ENCODE measurements at places on chromosomes 2 and 18. TPM values are rescaled to one million over a fixed set of nuclear protein-coding genes. Genes with fewer than 3 reads are reported as not detected.

DNA sequence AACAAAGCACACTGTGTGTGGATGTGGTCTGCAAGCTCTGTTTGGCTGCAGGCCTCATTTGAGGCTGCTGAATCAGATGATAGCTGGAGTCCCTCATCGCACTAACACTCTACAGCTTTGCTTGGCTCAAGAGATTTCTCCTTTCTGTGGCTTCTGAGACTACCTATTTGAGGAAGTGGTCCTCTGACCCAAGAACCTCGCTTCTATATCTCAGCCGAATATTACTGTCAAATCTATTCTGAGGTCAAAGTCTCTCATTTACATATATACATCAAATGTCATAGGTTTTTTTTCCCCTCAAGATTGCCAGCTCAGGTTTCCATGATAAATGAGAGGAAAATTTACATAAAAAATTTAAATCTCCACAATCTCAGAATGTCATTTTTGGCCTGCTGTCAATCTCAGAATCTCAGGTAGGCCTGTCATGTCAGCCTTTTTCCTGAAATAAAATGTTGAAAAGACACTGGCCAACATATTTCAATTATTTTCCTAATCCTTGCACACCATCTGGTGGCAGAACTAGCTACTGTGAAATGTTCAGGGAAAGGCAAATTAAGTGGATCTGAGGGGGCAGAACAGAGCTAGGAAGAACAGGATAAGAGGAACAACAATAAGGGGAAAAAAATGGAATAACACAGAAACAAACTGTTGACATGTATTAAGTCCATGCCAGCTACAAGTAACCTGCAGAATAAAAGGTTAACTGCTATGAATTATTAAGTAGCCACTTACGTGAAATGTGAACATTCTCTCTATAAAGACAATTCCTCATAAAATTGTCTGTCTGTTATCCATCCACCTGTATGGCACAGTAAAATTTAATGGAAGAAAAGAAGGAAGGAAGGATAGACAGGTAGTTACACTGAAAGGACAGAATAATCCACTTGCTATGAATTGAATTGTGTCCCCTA, 39.3 kb downstream of the AP1S3 start:
- peak; percentile 71 for DNase-seq

DNA sequence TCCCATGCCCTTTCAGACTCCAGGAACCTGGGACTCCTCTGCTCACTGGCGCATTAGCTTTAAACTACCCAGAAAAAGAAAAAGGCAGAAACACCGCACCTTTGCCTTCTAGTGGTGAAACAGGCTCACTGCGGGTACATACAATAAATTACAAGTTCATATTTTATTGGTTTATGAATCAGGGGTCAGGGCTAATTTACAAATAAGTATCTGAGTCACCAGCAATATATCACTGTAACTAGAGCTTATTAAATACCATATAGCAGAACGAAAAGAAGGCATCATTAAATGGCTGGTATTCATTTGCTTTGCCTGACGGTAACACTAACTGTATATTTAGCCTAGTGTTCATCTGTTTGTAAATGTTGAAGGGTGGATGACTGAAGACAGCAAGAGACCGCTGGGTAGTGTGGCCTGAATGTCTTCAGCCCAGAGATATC, 26.9 kb upstream of the DTNB start:
- peak; percentile 45 for DNase-seq

DNA sequence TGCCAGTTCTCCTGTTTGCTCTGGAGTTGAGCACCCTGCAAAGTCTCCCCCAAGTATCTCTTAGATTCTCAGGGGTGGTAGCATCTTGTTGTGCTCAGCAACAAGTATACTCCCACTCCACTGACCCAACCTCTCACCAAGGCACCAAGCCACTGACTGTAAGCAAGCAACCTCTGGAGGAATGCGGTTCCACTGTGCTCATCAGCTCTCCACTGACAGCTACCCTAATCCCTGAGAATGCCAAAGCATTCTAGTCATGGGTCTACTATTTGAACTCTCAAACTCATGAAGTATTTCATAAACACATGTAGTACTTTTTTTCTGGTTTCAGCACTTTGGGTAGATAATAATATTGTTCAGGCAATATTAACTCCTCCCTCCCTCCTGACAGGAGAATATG, 170.0 kb downstream of the EPHA4 start:
- peak; percentile 50 for DNase-seq

DNA sequence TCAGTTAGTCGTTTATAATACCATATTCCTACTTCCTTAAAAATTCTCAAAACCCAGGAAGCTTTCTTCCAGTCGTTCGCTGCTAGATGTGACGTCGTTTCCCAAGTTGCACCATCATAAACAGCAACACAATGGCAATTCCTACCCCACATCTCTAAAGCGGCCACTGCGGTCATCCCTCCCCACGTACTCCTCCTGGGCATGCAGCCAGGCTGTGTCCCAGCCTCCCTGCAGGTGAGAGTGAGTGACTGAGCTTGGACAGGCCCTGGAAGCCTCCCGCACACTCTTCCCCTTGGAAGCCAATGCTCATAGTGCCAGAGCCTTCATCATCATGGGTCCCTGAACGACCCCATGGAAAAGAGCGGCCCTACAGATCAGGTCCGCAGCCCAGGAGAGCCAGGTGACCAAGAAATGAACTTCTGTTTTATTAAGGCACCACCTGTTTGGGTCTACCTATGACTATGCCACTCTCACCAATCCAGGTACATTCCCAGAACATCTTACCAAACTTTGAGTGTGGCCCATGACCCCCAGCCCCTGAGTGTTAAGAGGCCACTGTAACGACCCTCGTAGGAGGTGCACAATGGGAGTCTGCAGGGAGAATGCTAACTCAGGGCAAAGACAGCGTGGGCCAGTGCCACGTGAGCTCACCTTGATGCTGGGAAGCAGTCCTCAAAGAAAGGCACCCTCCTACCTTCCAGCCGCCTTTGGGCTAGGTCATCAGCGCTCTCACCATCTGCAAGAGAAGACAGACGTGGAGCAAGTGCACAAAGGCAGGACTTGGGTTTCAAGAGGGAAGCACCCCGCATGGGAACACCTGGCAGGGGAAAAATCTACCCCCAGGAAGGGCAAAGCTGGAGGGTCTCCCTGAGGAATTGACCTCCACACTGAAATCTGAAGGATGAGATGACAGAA, 74.7 kb upstream of the RAB6C start:
- no peak for DNase-seq

DNA sequence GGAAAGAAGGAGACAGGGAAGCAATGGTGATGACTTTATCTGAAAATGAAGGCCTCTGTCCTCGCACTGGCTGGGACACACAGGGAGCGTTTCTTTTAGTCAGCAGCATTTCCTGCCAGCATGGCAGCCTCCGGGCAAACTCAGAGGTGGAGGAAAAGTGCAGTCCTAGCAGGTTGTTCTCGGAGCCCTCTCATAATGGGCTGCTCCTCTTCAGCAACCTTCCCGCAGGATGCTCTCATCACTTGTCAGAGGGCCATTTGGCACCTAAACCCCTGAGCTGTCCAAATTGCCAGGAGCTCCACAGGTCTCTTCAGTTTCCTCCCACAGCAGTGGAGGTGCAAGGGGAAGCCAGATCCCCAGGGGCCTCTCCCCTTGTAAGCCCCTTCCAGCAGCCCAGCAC, 6.2 kb downstream of the STK39 start:
- no peak for DNase-seq

The REG3G gene
- 1.7 TPM for total RNA-seq

GRCh38 chr2:229519655-229520430, 194.5 kb downstream of the DNER start:
- no peak for DNase-seq

DNA sequence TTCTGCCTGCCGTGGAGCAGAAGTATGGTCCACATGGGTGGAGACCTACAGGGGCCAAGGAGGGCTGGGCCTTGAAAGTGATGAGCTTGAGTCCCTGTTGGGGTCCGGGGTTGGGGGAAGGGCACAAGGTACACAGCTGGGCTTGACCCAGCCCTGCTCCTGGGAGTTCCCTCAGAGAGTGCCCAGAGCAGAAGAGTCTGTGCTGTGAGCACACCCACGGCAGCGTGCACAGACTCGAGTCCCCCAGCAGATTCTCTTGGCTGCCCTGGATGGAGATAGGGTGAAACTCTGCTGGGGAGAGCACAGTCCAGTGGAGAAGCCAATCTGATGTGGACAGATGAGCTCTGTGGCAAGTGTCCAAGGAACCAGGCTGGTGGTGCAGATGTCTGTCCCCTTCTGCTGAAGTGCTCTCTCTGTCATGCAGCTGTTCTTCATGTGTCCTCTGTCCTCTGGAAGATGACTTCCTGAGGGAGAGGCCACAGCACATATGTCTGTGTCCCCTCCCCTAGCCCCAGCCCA, 27.5 kb downstream of the INPP4A start:
- DNase-seq, result no peak
